ENCODE measurements at places on chromosomes 4 and X.

DNA sequence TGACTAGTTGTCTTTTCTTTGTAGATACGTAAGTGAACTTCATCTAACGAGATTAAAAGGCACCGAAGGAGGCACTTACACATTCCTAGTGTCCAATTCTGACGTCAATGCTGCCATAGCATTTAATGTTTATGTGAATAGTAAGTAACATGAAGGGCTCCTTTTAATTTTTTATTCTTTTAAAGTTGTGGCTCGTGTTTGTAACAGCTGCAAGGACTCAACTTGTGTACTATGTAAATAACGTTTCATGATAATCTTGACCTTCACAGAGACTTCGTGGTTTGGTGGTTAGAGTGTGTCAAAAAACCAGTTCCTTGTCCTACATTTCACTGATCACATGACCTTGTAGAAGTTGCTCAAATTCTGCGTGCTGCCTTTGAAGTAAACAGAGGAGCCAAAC lies 51.6 kb downstream of the KIT start:
- no peak for DNase-seq

GRCh38 chr4:158722291-158722916 lies 792 bp downstream of the PPID start:
- no peak for DNase-seq

DNA sequence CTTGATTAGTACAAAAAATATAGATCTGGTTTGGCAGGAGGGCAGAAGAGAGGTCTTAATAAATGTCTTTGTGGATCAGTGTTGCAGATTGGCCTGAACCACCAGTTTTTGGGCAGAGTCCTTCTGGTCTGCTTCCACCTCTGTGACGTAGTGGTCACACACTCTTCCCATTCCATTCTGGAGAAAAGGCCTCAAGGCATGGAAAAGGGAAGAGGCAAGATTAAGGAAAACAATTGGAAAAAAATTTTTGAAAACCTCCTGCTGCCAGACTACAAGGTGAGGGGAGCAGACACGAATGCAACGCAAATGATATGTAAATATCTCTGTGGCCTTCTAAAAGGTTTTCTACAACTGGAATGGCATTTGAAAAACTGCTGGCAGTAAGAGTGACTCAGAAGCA lies 24.3 kb upstream of the FAM47C start:
- DNase-seq: no peak

DNA sequence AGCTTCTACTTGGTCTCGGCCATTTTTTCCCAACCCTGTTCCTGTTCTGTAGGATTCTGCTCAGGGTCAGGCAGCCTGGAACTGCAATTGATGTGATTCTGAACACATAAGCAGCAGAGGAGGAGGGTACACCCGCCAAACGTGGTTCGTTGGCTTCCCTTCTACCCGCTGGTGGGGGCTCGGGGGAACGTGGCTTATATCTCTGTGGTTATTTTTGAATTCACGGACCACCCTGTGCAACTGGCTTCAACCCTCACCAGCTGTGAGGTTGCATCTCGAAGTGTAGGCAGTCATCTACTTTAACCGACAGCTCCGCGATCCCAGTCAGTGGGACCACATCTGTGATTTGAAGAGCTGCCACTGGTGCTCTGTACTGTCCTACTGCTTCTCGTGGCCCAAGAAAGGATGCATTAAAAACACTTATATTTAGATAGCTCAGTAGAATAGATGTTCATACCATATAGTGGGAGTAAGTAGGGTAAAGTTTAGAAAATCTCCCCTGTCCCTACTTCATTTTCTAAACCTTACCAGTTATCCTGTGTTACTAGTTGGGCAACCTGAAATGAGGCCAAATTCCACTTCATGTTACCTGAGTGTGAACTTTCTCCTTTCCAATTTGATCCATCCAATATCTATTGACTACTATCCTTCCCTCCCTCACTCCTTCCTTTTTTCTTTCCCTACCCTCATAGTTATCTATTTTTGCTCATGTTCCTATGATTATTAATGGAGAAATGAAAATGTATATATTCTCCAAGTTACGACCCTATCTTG lies 80.4 kb upstream of the BCOR start:
- no peak for DNase-seq

- no peak for DNase-seq
Observed at GRCh38 chr4:41655177-41655576, 93.3 kb downstream of the PHOX2B start.

DNA sequence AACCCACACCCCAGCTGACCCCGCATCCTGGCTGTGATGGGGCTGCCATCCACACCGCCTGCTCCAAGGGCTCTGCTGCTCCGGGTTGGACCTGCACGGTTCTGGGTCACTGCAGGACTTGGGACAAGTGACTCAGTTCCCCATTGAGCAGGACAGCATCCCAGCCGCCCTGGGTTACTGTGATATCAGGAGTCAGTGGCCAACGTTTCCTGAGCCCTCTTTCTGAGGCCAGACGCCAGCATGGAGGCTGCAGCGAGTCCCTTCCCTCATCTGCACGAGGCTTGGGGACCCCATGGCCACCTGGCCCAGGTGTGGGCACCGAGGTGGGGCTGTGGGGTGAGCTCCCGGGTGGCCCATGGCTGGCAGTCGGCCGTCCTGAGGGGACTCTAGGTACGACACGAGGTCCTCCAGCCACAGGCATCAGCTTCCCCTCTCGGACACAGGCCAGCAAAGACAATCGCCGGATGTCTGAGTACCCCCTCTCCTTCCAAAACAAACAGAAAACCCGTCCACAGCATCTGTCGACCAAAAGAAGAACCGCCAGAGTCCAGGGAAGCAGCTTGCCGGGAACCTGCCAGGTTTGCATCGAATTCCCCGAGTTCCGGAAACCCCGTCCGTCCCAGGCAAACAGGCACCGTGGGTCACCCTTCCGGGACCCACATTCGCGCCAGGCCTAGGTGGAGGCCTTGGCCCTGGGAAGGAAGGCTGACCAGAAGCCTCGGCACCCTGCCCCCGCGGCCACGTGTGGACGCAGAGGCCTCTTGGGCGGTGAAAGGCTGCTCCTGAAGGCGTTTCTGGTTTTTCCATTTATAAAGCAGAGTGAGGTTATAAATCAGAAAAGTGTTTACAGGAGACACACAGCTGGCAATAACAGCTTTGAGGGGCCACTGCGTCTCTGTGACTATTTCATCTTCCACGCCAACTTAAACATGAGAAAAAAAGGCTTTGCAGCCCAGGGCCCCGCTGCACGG lies 136.0 kb downstream of the FAM53A start:
- DNase-seq: no peak

- DNase-seq: no peak
Observed at GRCh38 chr4:8652181-8653078, 59.9 kb downstream of the CPZ start.

DNA sequence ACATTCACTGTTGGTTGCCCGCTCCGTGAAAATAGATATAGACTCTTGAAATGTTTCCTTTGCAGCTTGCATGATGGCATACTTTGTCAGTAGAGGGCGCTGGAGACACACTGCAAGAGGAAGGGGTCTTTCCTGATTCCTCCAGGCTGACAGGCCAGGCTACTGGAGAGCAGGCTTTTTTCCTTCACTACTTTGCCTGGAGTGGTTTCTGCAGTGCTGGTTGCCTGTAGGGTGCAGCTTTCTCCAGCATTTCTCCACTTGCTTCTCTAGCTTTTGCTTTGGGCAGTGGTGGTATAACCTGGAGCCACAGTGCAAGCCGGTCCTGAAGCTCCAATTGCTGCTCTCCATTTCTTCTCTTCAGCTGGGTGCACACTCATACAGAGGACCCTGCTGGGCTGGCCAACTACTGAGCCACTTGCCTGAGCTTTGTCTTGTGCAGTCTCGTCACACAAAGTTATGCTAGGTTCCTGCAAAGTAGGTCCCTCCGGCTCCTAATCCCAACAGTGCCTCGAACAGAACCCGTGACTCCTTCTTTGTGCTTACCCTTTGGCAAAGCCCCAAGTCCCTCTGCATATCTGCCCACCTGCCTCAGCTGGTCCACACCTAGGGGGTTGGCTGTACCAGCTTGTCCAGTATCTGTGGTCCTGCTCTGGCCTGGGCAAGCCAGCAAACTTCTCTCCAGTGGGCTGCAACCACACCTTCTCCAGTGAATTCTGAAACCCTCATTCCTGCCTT lies 46.3 kb downstream of the RASSF6 start:
- DNase-seq: peak; percentile 66

GRCh38 chr4:4524364-4524763 lies 17.5 kb downstream of the STX18 start:
- peak; percentile 10 for DNase-seq

GRCh38 chr4:24748758-24749350 lies 46.5 kb upstream of the SOD3 start:
- no peak for DNase-seq

- DNase-seq: no peak
Observed at GRCh38 chr4:168654848-168655174, 158.0 kb downstream of the PALLD start.

- no peak for DNase-seq
Observed at GRCh38 chr4:189802884-189803283, 137.8 kb upstream of the FRG1 start.

- DNase-seq: no peak
Observed at GRCh38 chr4:63919636-63920365, 489.4 kb downstream of the TECRL start.

GRCh38 chr4:70895811-70896491 lies 6.2 kb upstream of the MOB1B start:
- no peak for DNase-seq

GRCh38 chr4:44425614-44426208 lies 22.9 kb downstream of the KCTD8 start:
- no peak for DNase-seq

GRCh38 chr4:94454405-94454804 lies 2.7 kb downstream of the PDLIM5 start:
- no peak for DNase-seq

DNA sequence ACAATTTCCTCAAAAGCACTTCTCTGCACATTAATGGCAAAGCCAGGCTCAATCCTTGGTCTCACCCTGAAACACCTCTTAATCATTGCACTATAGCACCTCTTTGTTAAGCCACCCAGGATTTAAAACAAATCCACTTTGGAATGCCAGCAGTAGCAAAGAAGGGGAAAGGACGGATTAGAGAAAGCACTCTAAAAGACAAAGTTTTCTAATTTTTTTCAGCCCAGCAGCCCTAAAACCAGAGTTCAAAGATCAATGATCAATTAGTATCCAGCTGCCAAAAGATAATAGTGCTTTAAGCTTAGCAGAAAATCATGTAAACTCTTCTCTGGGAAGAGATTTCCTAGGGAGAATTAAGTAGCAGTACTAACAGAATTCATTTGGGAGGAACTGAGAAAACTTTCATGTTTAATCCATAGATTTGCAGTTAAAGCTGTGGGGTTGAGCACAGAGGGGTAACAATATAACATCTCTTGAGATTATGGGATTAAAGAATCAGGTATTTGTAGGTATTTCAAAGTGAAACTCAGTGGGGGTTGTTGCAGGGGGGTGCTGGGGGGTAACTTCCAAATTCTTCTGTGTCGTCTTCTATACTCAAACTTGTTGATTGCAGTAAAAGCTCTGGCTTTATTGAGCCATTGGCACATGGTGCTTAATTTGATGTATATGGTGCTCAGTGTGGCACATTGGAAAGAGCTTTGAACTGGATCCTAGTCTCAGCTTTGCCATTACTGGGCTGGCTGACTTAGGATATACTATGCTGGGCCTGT lies 61.8 kb downstream of the LRRC66 start:
- no peak for DNase-seq

DNA sequence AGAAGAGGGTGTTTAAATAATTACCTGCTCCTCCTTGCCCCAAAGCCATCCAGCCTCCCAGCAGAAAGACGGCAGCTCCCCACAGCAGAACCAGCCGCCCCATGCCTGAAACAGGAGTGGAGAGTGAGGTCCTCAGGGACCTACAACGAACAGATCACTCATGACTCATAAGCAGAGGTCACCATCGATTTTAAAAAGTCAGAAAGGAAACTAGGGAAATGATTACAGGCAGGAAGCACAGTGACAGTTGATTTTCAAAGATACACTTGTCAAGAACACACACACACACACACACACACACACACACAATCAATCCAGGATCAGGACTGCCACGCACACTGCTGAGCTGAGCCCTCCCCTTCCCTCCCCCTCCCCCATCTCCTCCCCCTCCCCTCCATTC lies at the start of gene CRLF2:
CRLF2 (minus strand) TSS at position 118 of the 400 bp plus-strand sequence; CDS start at position 103, 15 bp downstream.
- peak; percentile 11 for DNase-seq

DNA sequence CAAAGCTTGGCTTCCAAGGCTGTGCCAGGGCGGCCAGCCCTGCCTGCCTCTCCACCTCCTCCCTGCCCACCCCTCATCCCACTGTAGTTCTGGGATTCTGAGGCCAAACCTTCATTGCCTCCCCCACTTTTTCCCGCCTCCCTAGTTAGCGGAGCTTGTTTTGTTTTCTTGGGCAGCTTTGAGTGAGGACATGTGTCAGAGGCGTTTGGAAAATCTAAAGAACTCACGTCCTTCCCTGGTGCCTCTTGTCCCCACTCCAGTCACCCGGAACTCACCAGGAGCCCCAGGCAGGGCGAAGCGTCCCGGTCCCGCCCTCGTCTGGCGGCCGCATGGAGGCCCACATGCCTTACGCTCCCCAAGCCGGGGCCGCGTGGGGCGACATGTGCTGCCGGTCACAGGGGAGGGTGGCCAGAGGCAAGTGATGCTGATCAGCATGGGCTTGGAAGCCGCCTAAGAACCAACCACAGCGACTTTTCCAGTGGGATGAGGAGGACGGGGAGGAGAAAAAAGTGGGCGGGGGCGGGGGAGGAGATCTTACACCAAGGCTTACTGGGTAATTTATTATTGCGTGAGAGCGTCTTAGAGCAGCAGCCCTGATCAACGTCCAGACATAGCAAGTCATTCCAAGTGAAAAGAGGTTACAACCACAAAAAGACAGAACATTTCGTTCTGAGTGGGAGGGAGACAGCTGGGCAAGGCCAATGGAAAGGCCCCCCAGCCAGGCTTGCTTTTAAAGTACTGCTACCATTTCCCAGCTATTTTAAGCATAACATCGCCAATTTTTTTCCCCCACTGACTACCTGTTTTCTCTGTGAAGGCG lies 48.5 kb downstream of the PRPS1 start:
- no peak for DNase-seq

DNA sequence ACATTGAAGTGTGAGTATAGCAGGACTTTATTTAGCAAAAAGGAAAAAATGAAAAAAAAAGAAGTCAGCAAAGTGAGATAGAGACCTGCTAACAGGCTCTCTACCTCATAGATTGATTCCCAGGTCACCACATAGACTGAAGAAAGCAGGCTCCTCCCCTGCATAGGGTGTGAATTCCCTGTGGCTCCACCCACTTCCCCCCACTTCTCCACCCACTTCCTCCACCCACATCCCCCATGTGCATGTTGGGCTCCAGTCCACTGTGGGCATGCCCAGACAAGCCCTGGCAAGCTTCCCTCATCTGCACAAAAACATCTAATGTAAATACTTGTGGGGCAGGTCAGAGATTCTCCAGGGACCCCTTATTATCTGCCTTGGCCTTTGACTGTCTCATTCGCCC lies 97.8 kb downstream of the TMEM47 start:
- peak; percentile 10 for DNase-seq

DNA sequence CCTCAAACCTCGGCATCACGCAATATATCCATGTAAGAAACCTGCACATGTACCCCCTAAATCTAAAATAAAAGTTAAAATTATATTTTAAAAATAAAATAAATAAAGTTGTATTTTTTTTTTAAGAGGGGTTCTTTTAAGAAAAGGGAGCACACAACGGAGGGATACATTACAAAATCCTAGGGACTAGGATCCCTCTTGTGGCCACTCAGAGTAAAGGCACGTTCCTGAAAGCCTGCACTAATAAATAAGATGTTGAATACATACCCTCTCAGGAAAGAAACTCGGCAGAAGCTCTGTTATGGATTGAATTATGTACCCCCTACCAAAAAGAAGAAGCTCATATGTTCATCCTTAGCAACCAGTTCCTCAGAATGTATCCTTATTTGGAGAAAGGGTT lies 50.9 kb upstream of the PRDX4 start:
- DNase-seq: no peak

GRCh38 chr4:16530688-16531635 lies 304.7 kb upstream of the TAPT1 start:
- DNase-seq: no peak

- no peak for DNase-seq
Observed at GRCh38 chrX:3142259-3143042, 101.2 kb downstream of the ARSF start.

Measured in GDM1 (cell line).